ENCODE measurements at places on chromosomes 11 and 22. TPM values are rescaled to one million over a fixed set of nuclear protein-coding genes. Genes with fewer than 3 reads are reported as not detected.

DNA sequence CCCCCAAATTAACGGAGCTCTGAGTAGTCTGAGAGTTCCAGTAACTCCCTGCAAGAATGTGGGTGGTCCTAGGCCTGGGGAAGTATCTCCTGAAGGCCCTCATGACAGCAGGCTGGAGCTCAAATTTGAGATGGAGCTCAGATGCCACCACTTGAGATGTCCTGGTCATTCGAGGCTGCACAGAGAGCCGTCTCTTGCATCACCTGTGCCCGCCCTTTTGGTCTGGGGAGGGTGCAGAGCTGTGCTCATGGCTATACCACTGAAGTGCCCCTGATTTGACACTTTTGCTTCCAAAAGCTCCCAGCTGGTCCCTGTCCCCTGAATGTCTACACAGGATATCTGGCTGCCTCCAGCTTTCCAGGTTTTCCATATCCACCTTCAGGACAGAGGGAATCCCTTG is 214.0 kb upstream of the B3GAT1 start:
- no peak overlapping the region for H3K4me3 ChIP-seq
- H3K36me3 ChIP-seq = no peaks in the 10 kb centered on the region
- no peak overlapping the region for H3K27ac ChIP-seq
- H3K27me3 ChIP-seq = no peaks in the 10 kb centered on the region
- no peaks in the 10 kb centered on the region for H3K4me1 ChIP-seq

DNA sequence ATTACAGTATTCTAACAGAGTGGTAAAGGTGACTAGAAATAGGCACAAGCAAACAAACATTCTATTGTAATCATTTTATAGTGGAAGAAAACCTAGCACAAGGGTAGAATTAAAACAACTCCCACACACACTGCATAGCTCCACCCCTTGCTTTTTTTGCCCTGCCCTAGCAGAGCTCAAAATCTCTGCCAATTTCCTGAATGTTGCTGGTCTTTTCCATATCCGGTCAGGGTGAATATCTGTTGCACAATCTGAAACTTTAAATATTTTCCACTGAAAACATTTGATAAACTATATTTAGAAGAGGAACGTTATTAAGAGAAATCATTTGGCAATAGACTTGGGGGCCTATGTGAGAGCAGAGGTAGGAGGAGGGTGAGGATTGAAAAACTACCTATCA is 2.7 kb downstream of the SPA17 start:
- no peak overlapping the region for H3K27ac ChIP-seq
- no peak for DNase-seq
- H3K4me1 ChIP-seq = peaks cover 14% of the 10 kb centered on the region
- no peak overlapping the region for H3K4me3 ChIP-seq

DNA sequence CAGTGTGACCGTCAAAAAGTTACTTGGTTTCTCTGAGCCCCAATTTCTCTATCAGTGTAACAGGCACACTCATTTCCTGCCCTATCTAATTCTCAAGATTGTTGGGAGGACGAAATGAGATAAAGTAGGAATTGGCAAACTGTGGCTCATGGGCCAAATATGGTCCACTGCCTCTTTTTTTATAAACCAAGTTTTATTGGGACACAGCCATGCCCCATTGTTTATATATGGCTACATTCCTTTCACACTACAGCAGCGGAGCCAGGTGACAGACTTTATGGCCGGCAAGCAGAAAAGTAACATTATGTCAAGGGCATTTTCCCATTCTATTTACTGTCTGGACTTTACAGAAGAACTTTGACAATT is 116.7 kb upstream of the TIMP3 start:
- H3K4me3 ChIP-seq = no peak overlapping the region
- H3K4me1 ChIP-seq = no peaks in the 10 kb centered on the region
- no peak overlapping the region for H3K27ac ChIP-seq

GRCh38 chr11:102194990-102195389 is 84.7 kb downstream of the YAP1 start:
- DNase-seq = no peak
- no peak overlapping the region for H3K4me3 ChIP-seq

DNA sequence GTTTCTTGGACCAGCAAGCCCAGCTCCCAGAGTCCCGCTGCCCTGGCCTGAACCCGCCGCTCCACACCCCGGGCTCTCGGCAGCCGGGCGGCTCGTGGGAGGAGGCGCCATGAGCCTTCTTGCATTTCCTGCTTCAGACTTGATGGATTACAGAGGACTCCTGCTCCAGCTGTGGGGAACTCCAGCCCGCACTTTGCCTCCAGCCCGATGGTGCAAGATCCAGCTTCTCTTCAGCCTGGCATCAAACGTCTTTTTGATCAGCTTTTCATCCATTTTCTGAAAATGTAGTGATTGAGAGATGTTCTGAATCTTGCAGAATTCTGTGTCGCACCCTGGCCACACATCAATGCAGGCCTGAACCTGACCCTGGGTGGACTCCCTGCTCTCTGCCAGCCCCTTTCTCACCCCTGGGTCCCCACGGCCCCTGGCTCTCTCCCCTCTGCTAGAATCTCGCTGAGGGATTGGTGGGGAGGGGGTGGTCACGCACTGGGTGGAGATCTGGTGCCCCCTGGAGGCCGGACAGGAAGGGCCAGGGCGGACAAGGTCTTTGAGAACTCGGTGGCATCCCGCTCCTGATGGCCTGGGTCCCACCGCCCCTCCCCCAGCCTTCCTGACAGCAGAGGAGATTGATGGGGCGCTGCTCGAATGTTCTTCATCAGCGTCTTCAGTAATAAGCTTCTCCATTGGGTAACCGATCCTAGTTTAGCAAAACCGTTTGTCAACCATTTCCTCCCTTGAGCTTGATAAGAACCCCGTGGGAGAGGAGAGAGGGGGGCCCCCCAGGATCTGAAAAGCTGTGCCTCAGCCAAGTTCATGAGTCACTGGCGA is 12.1 kb upstream of the NFAM1 start:
- peaks cover 33% of the 10 kb centered on the region for H3K4me1 ChIP-seq
- peak; percentile 81 for DNase-seq
- no peak overlapping the region for H3K27ac ChIP-seq
- no peaks in the 10 kb centered on the region for H3K36me3 ChIP-seq
- no peaks in the 10 kb centered on the region for H3K27me3 ChIP-seq

DNA sequence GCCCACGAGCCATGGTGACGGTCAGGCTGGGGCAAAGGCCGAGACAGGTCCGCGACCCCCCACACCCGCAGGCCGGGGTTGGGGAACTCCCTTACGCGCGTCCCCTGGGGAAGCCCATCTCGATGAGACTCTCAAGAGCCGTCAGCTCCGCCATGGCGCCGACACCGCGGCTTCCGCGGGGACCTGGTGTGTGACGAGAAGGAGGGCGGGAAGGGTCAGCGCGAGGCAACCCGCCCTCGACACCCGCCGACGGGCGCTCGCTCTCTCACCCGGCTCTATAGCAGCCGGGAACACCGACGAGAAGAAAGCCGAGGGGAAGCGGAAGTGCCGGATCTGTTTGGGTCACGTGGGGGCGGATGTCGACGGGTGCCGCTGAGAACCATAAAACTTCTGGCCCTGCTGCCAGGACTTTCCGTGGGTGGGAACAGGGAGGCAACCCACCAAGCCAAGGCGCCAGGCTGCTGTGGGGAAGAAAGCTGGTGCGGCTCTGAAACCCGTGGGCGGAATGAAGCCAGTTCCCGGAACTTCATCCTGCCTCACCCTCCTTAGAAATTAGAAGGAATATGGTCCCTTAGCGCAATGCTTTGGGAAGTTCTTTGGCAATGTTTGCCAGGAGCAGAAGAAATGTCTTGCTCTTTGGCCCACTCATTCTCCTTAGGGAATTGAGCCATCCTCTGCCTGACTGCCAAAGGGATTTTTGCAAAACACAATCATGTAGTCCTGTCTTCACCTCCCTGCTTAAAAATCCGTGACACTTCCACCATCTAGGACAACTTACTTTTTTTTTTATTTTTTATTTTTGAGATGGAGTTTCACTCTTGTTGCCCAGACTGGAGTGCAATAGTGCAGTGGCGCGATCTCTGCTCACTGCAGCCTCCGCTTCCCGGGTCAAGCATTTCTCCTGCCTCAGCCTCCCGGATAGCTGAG is at the start of gene UBXN1:
Gene UBXN1, minus strand, starts transcription at position 304 of the 927 bp plus-strand sequence. Its CDS starts 150 bp downstream, at position 154.
- H3K27me3 ChIP-seq = no peaks in the 10 kb centered on the region
- H3K36me3 ChIP-seq = peaks cover 20% of the 10 kb centered on the region
- peak; percentile 92 for DNase-seq
- peak within 1 kb of the TSS; percentile 83 for H3K27ac ChIP-seq

- H3K4me1 ChIP-seq = peaks cover 68% of the 10 kb centered on the region
- peak overlapping the region; percentile 28 for H3K27ac ChIP-seq
- H3K36me3 ChIP-seq = no peaks in the 10 kb centered on the region
- H3K4me3 ChIP-seq = no peak overlapping the region
- H3K27me3 ChIP-seq = no peaks in the 10 kb centered on the region
These were observed 100.8 kb downstream of the TRAF6 start for GRCh38 chr11:36409152-36409816.

GRCh38 chr11:14148653-14149273 is 186.2 kb downstream of the SPON1 start:
- H3K36me3 ChIP-seq = no peaks in the 10 kb centered on the region
- no peaks in the 10 kb centered on the region for H3K27me3 ChIP-seq
- peak; percentile 30 for DNase-seq
- H3K4me3 ChIP-seq = no peak overlapping the region
- no peak overlapping the region for H3K27ac ChIP-seq

GRCh38 chr22:35126993-35127392 is 61.0 kb downstream of the ISX start:
- no peaks in the 10 kb centered on the region for H3K4me1 ChIP-seq
- H3K4me3 ChIP-seq = no peak overlapping the region
- H3K27ac ChIP-seq = no peak overlapping the region
- H3K27me3 ChIP-seq = no peaks in the 10 kb centered on the region
- H3K36me3 ChIP-seq = no peaks in the 10 kb centered on the region
- no peak for DNase-seq

GRCh38 chr11:117832511-117832910 is 8.0 kb upstream of the FXYD2 start:
- no peak for DNase-seq
- no peaks in the 10 kb centered on the region for H3K36me3 ChIP-seq
- no peak overlapping the region for H3K4me3 ChIP-seq
- peaks cover 27% of the 10 kb centered on the region for H3K4me1 ChIP-seq
- H3K27me3 ChIP-seq = no peaks in the 10 kb centered on the region

- no peaks in the 10 kb centered on the region for H3K27me3 ChIP-seq
- H3K36me3 ChIP-seq = peaks cover 58% of the 10 kb centered on the region
- no peak for DNase-seq
- peaks cover 7% of the 10 kb centered on the region for H3K4me1 ChIP-seq
- no peak overlapping the region for H3K27ac ChIP-seq
These were observed 26.2 kb downstream of the IGHMBP2 start for GRCh38 chr11:68929706-68930570.

GRCh38 chr11:127521413-127521812 is 520.8 kb upstream of the KIRREL3 start:
- H3K36me3 ChIP-seq = no peaks in the 10 kb centered on the region
- H3K4me3 ChIP-seq = no peak overlapping the region
- no peak for DNase-seq
- H3K27me3 ChIP-seq = no peaks in the 10 kb centered on the region
- H3K4me1 ChIP-seq = no peaks in the 10 kb centered on the region

- peaks cover 55% of the 10 kb centered on the region for H3K36me3 ChIP-seq
- DNase-seq = no peak
- no peak overlapping the region for H3K27ac ChIP-seq
- no peaks in the 10 kb centered on the region for H3K4me1 ChIP-seq
- H3K4me3 ChIP-seq = no peak overlapping the region
These were observed 32.1 kb downstream of the ATXN10 start for GRCh38 chr22:45703758-45704157.

GRCh38 chr22:43313890-43314474 is 29.2 kb downstream of the SCUBE1 start:
- H3K27ac ChIP-seq = no peak overlapping the region
- H3K27me3 ChIP-seq = no peaks in the 10 kb centered on the region
- H3K4me1 ChIP-seq = no peaks in the 10 kb centered on the region
- no peak for DNase-seq
- no peak overlapping the region for H3K4me3 ChIP-seq
- H3K36me3 ChIP-seq = no peaks in the 10 kb centered on the region

GRCh38 chr11:113278925-113279324 is 35.5 kb upstream of the TTC12 start:
- no peak overlapping the region for H3K27ac ChIP-seq
- no peaks in the 10 kb centered on the region for H3K27me3 ChIP-seq
- no peaks in the 10 kb centered on the region for H3K4me1 ChIP-seq
- no peak overlapping the region for H3K4me3 ChIP-seq
- DNase-seq = no peak

GRCh38 chr11:66124564-66124963 is 54.5 kb downstream of the PACS1 start:
- no peaks in the 10 kb centered on the region for H3K27me3 ChIP-seq
- no peak for DNase-seq
- no peak overlapping the region for H3K4me3 ChIP-seq
- peaks cover 50% of the 10 kb centered on the region for H3K4me1 ChIP-seq

GRCh38 chr11:62680825-62681240 is 2.0 kb upstream of the UBXN1 start:
- H3K4me1 ChIP-seq = peaks cover 20% of the 10 kb centered on the region
- H3K27ac ChIP-seq = no peak overlapping the region
- no peak overlapping the region for H3K4me3 ChIP-seq
- H3K36me3 ChIP-seq = peaks cover 1% of the 10 kb centered on the region

- no peak overlapping the region for H3K27ac ChIP-seq
- peak; percentile 28 for DNase-seq
These were observed 2.2 kb downstream of the RFPL2 start for GRCh38 chr22:32202539-32203180.

Gene MS4A12
- not detected for total RNA-seq

Gene ADAMTS8
- total RNA-seq = not detected

Gene OR2AG1
- not detected for total RNA-seq

Gene PRR33
- not detected for total RNA-seq

Gene RIMBP3B
- 0.49 TPM for total RNA-seq

Gene C22orf31
- total RNA-seq = not detected

Gene CBL
- 35.2 TPM for total RNA-seq

Gene FGF19
- not detected for total RNA-seq

Gene MN1
- total RNA-seq = 0.07 TPM

Gene CD3E
- total RNA-seq = 1.0 TPM

All from B cell (primary cell).